ENCODE measurements at places on chromosomes 3 and 15.

DNA sequence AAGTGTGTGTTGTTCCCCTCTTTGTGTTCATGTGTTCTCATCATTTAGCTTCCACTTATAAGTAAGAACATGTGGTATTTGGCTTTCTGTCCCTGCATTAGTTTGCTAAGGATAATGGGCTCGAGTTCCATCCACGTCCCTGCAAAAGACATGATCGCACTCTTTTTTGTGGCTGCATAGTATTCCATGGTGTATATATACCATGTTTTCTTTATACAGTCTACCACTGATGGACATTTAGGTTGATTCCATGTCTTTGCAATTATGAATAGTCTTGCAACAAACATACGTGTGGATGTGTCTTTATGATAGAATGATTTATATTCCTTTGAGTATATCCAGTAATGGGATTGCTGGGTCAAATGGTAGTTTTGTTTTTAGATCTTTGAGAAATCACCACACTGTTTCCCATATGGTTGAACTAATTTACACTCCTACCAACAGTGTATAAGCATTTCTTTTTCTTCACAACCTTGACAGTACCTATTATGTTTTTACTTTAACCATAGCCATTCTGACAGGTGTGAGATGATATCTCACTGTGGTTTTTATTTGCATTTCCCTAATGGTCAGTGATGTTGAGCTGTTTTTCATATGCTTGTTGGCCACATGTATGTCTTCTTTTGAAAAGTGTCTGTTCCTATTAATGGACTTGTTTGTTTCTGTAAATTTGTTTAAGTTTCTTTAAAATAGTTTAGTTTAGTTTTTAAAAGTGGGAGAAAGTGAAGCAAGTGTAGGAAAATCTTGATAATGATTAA lies 21.9 kb upstream of the SLC30A4 start:
- no peak for DNase-seq

DNA sequence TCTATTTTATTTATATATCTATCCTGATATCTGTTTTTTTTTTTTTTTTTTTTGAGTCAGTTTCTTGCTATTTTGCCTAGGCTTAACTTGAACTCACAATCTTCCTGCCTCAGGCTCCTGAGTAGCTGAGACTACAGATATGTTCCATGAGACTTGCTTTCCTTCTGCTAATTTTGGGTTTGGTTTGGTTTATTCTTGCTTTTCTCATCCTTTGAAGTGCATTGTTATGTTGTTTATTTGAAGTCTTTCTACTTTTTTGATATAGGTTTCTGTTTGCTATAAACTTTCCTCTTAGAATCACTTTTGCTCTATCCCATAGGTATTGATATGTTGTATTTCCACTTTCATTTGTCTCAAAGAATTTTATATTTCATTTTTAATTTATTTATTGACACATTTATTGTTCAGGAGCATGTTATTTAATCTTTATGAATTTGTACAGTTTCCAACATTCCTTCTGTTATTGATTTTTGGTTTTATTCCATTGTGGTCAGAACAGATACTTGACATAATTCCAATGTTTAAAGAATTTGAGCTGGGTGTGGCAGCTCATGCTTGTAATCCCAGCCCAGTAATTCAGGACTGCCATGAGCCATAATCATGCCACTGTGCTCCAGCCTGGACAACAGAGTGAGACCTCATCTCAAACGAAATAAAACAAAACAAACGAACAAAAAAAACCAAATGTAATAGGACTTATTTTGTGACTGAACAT lies 62.3 kb upstream of the PLSCR4 start:
- DNase-seq = no peak

DNA sequence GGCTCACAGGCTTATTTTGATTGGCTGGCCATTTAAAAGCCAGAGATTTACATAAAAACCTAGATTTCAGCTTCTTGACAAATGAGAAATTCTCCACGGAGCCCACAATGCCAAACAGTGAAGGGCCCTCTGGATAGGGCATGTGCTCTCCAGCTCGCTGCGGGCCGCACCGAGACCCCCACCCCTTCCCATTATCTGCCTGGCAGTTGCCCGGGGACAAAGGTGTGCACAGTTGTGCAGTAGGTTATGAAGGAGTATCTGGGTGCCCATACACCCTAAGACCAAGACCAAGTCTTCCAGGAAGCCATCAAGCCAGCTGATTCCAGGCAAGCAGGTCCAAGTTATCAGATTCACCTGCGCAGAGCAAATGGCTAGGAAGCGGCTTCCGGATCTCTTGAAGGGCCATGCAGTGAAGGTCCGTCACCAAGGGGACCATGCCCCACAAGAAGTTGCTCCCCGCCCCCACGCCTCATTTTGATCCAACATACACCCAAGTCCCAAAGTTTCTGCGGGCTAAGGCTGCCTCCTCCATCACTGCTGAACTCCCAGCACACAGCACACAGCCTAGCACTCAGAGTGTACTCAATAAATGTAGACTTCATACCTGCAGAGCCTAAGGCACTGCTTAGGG lies 1.3 kb downstream of the MRPS25 start:
- DNase-seq = no peak

- no peak for DNase-seq
Observed at GRCh38 chr15:98856532-98856907, 151.1 kb downstream of the PGPEP1L start.

DNA sequence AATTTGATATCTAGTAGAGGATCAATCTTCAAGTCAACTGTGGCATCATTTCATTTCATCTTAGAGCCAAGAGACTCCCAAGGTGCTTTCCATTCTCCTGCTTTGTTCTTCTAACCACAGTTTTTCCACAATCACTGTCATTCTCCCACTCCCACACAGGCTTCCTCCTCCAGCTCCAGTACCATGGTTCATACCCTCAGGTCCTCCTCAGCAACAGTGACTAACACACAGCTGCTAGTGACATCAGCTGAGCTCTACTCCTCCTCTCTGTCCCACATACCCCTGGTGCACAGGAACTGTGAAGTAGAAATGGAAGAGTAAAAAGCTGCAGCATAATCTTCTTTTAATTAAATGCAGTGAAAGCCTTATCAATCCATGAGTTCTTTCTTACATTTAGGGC lies 200.2 kb upstream of the DPH6 start:
- no peak for DNase-seq

- no peak for DNase-seq
Observed at GRCh38 chr3:54131890-54132289, 9.5 kb downstream of the CACNA2D3 start.

DNA sequence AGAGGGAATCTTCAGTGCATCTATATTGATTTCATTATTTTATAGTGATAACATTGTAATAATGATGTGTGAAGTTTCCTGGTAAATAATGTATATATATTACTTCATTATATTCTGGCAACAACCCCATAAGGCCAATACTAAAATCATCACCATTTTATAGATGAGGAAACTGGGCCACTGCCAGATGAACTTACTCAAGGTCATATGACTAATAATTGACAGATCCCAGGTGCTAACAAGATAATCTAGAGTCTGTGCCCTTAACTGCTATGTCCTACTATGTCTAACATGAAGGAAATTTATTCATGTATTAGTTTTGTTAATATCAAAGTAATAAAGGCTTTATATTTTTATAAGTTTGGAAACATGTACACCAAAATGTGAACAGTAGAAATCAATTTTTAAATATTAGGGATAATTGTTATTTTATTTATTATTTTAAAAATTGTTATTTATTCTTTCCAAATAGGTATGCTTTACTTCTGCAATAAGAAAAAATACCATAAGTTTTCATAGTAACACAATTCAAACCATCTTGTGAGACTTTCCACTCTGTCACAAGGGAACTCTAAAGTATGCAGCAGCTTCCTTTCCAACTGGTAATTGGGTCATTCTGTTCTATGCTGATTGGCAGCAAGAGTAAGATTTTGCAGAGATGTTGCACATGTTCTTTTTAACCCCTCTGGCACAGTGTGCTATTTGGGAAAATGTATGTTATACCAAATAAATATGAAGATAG lies 90.8 kb upstream of the CMC1 start:
- DNase-seq = no peak

DNA sequence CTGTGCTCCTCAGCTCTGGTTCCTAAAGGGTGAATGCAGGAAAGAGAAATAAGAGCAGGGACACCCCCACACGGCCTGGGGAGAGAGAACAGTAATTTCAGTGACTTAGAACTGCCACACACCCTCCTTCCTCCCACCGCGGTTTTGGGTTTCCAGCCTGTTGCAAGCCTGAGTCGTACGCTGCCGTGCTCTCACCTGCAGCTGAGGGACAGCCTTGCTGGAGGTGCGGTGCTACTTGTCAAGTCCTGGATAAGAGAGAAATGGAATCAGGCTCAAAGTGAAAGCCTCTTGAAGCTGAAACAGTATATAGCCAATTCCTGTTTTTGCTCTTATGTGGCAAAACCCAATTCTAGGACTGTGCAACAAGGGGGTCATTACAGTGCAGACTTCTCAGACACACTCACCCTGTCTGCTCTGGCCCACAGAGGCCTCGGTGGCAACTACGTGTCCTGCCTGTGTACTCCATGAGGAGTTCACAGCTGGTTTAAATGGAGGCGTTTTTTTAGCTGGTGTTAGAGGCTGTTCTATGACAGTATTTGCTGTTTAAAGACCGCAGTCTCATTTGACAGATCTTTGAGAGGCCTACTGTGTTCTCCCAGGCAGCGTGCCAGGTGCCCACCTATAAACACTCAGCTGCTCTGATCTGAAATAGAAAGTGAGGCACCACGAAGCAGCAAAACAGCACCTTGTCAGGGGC lies 42.9 kb downstream of the TBC1D2B start:
- DNase-seq = peak; percentile 75

DNA sequence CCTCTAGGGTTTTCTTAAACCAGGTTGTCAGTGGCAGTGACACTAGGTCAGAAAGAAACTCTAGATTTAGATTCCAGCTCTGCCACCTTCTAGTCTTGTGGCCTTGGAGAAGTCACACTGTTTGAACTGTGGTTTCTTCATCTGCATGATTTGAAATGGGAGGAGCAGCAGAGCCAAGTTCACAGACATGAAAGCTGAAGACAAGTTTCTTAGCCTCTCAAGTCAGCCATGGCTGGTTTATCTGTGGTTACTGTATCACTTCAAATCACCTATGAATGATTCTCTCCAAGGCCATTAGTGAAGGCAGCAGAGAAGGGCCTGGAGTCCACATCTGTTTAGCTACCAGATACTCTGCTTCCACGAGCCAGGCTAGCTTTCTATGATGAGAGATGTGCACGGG lies 15.6 kb downstream of the CLEC3B start:
- no peak for DNase-seq

DNA sequence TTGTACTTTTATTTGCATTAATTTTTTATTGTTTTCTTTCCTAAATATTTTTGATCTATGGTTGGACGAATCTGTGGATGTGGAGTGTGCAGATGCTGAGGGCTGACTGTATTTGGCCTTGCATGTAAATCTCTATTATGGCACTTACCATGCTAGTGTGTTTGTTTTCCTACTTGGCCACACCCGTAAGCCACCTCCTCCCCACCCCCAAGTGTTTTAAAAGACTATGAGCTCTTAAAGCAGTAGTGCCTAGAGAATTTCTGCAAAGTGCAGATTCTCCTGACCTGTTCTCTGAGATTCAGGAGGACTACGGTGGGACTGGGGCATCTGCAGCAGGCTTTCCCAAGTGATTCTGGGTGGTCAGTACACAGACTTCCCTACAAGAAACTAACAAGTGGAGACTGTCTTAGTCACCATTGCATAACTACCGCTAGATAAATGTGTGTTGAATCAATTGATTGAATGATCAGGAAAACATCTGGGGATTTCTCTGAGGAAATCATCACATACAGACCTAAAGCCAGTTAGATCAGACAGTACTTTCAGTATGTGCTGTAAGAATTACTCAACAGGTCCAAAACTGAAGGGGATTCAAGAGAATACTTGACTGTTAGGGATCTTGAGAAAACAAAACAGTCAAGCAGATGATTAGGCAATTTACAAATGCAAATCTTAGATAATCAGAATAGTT lies 6.2 kb upstream of the TIPARP start:
- DNase-seq = no peak

DNA sequence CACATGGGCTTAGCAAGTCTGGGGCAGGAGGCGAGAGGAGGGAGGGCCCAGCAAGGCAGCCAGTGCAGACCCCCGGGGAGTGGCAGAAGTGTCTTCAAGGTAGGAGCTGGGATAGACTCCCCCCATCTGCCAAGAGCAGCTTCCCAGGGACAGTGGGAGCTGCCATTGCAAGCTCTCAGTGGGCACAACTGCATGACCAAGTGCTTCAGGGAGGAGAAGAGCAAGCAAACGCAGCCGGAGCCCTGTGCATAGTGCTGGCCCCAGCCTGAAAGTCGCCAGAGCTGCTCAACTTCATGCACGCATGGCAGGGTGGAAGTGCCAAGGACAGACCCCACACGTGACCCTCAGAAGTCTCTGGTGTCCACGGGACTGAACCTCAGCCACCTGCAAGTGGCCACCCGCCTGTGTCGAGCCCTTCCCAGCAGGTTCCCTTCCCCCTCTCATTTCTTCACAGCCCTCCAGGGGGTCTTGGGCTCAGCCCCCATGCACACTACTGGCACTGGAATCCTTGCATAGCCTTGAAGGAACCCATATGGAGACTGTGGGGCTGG lies 89.4 kb downstream of the PLXNA1 start:
- no peak for DNase-seq

- no peak for DNase-seq
Observed at GRCh38 chr3:76585794-76586392, 454.0 kb upstream of the ROBO2 start.

GRCh38 chr3:134486577-134487041 lies 752 bp downstream of the CEP63 start:
- DNase-seq = no peak

- no peak for DNase-seq
Observed at GRCh38 chr15:64754663-64755426, 20.5 kb downstream of the RBPMS2 start.

DNA sequence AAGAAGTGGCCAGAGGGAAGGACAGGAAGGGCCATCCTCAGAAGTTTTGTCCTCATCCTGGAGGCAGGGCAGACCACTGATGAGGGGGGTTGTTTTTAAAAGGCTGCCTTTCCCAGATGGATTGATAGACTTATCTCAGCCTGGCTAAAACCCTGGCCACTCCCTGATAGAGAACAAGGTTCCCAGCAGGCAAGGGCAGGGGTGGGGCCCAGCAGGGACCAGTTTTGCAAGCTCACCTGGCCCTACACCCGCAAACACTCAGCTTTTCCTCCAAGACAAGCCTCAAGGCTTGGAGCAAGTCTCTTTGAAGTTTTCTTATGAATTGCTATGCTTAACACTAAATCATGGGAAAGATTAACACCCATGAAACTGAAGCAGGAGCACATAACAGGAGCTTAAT lies 9.1 kb downstream of the LIPC start:
- no peak for DNase-seq

GRCh38 chr3:149120051-149120972 lies 9.1 kb upstream of the HPS3 start:
- peak; percentile 43 for DNase-seq

- no peak for DNase-seq
Observed at GRCh38 chr3:177286034-177286433, 88.8 kb upstream of the TBL1XR1 start.

GRCh38 chr15:84659904-84660781 lies 2.1 kb upstream of the NMB start:
- DNase-seq = no peak

GRCh38 chr3:46607603-46608028 lies 4.7 kb upstream of the FAM240A start:
- DNase-seq = no peak

Measured in GM12864 (cell line).